ENCODE measurements at places on chromosomes 3 and 15.

DNA sequence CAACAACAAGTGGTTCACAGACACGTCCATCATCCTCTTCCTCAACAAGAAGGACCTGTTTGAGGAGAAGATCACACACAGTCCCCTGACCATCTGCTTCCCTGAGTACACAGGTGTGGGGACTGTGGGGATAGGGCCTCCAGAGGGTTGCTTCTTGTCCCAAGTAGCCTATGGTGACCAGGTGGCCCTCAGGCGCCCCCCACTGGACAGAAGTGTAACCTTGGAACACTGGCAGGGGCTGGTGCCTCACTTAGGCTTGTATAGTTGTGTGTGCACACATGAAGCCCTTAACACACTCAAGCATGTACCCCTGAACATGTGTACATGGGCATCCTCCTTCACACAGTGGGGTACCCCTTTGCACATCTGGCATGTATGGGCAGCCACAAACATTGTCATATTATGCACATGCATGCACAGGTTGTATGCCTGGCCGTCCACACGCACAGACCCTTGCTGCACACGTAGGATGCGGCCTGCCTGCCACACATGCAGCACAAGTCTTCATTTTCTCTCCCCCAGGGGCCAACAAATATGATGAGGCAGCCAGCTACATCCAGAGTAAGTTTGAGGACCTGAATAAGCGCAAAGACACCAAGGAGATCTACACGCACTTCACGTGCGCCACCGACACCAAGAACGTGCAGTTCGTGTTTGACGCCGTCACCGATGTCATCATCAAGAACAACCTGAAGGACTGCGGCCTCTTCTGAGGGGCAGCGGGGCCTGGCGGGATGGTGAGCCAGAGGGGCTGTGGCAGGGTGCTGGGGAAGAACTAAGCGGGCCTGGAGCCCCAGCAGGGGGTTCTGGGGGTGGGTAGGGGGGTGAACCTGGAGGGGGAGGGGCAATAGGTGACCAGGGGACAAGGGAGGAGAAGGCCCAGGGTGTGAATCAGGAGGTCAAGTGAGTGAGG lies 11.7 kb upstream of the SEMA3B start:
- DNase-seq = peak; percentile 78

GRCh38 chr3:179560791-179561190 lies 1.9 kb upstream of the ACTL6A start:
- DNase-seq = no peak

- DNase-seq = no peak
Observed at GRCh38 chr15:79539401-79539800, 107.3 kb downstream of the MINAR1 start.

- DNase-seq = no peak
Observed at GRCh38 chr15:93283854-93284253, 194.8 kb upstream of the RGMA start.

GRCh38 chr3:27673701-27674100 lies 48.4 kb downstream of the EOMES start:
- no peak for DNase-seq

All from activated effector memory CD4-positive, alpha-beta T cell treated with anti-CD3 and anti-CD28 coated beads, Interleukin-2, amount 50 U/mL, for 16 hours (primary cell).